ENCODE measurements at places on chromosomes 2 and 18.

DNA sequence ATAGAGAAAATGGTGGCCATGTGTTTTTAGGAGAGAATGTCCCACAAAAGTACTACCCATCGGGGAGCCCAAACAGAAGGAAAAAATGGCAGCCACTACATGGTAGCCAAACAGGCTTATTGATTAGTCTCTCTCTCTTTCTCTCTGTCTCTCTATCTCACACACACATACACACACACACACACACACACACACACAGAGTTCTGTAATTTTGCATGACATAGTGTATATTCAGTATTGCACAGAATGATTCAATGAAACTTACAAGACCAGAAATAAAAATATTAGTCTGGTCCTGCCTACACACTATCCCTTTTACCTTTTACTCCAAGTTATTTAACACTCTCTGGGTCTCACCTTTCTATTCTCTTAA is 124.8 kb upstream of the SLC39A10 start:
- DNase-seq: no peak

DNA sequence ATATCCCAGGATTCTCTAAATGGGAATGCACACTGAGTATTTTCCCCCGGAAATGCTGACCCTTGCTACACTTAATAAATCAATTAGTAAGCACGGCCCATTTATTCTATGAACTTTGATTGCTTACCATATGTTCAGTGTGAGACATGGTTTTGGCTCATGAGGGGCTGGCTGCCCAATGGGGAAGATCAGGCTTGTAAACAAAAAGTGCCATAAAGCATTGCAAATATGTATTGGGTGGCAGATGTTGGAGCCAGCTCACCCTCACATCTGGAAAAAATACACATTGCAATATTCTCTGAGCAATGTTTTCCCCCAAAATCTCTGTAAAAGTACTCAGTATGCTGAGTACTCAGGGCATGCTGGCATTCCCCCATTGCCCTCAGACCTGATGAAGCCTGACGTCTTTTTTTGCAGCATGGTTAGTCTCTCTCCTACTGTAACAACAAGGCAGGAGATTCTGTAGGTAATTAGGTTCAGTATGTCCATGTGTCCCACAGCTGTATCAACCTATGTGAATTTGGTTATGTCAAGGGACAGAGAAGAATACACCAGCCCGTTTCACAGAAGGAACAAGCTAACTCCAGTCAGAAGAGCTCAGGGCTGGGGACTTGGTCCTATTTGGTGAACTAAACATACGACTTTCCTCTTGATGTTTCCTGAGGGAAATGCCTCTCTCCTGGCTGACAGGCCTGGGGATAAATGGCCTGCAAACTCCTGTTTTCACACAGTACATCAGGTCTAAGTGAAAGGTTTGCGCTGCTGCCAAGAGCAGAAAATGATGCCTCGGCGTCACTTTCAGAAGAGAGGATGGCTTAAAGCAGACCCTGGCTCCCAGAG is 202.4 kb downstream of the INSIG2 start:
- no peak for DNase-seq

DNA sequence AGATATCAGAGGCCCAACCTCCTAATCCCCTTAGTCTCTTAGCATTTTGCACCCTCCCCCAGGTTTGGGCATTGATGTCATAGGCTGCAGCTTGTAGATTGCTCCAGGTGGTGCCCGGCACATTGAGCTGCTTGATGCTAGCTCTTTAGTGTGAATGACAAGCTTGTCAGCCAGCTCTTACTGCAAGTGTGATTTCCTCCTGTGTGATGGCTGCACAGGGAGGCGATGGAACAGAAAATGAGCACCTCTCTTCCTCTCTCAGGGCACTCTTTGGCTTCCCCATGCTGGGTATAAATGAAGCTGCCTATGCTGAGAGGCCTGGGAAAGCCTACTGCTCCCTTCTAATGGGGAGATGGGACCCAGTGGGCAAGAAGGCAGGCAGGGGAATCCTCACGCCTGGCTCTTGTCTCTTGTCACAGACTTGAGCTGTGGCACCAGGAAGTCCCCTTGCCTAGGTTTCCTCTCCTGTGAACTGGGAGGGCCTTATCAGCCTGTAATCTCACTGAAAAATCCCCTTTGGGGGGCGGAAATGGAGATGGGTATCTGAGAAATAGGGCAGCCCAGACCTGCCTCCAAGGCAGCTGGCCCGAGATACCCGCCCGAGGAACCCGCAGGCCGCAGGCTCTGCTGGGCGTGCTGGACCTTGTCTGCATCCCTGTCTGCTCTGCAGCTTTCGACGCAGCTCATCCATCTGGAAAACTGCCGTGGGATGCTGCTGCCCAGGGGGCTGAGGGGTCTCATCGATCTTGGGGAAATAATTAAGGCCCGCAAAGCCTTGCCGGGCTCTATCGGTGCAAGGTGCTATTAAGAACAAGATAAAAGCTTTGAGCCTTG is 163.5 kb upstream of the CXCR4 start:
- DNase-seq: peak; percentile 42

- no peak for DNase-seq
Observed at GRCh38 chr2:128374711-128375413, 56.2 kb upstream of the HS6ST1 start.
